H1 (cell line): ENCODE measurements at places on chromosomes 3 and 15. TPM values are rescaled to one million over a fixed set of nuclear protein-coding genes. Genes with fewer than 3 reads are reported as not detected.

GRCh38 chr3:189899186-189899585 is 221.5 kb downstream of the P3H2 start:
- no peak overlapping the region for H3K27ac ChIP-seq
- H3K4me3 ChIP-seq, result no peak overlapping the region
- H3K36me3 ChIP-seq, result no peaks in the 10 kb centered on the region
- no peaks in the 10 kb centered on the region for H3K27me3 ChIP-seq
- H3K4me1 ChIP-seq, result no peaks in the 10 kb centered on the region

The FBXL22 gene
- 0.47 and 0.54 TPM in 2 replicates for total RNA-seq

- DNase-seq, result no peak
- no peaks in the 10 kb centered on the region for H3K36me3 ChIP-seq
- no peak overlapping the region for H3K4me3 ChIP-seq
- no peaks in the 10 kb centered on the region for H3K27me3 ChIP-seq
- 0 out of 2 replicates have a peak, but pooled peaks cover 2% of the 10 kb centered on the region for H3K4me1 ChIP-seq
- H3K27ac ChIP-seq, result no peak overlapping the region
Measured at GRCh38 chr3:172516318-172517214, 6.7 kb downstream of the TNFSF10 start.

The WDR76 gene
- 18.9 and 19.6 TPM in 2 replicates for total RNA-seq

GRCh38 chr3:184096811-184097383 is at the start of gene HTR3E:
Gene HTR3E, plus strand, starts transcription at chr3:184097064. Its CDS starts 466 bp downstream, at chr3:184097530.
- H3K27me3 ChIP-seq, result no peaks in the 10 kb centered on the region
